Fibroblast of the conjunctiva (primary cell): ENCODE measurements at places on chromosomes 6 and 20.

- DNase-seq = no peak
These were observed 477.2 kb upstream of the SULF2 start for GRCh38 chr20:48262466-48262865.

GRCh38 chr6:163671791-163672190, 257.3 kb downstream of the QKI start:
- DNase-seq = no peak

GRCh38 chr6:155466539-155466938, 10.9 kb upstream of the NOX3 start:
- no peak for DNase-seq

DNA sequence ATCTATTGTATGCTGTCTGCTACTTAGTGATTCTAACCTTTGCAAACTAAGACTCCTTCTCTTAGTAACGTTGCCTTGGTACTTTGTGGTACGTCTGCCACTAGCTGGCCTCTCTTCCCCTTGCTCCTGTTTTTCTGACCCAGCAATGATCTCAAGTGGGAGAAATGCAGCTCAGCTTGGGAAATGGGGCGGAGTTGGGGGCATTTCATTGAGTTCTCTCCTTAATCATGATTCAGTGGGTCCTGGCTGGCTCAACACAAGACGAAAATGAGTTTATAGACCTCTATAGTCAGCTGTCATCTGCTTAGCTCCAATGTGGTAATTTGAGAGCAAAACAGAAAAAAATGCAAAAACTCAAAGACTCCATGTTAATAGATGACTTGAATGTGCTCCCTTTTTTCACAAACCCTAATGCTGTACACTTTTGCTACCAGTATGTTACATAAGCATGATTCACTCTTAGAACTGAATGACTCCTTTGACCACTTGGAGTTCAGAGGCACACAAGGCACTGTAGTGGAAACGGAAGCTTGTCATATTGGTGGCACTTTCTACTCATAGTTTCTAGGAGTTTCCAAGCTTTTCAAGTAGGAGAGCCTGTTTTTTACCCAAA, 55.3 kb upstream of the SOX4 start:
- DNase-seq = no peak

- DNase-seq = no peak
These were observed 368.9 kb downstream of the UTRN start for GRCh38 chr6:144653885-144654505.

GRCh38 chr6:133761706-133762105, 127.2 kb upstream of the TCF21 start:
- no peak for DNase-seq

DNA sequence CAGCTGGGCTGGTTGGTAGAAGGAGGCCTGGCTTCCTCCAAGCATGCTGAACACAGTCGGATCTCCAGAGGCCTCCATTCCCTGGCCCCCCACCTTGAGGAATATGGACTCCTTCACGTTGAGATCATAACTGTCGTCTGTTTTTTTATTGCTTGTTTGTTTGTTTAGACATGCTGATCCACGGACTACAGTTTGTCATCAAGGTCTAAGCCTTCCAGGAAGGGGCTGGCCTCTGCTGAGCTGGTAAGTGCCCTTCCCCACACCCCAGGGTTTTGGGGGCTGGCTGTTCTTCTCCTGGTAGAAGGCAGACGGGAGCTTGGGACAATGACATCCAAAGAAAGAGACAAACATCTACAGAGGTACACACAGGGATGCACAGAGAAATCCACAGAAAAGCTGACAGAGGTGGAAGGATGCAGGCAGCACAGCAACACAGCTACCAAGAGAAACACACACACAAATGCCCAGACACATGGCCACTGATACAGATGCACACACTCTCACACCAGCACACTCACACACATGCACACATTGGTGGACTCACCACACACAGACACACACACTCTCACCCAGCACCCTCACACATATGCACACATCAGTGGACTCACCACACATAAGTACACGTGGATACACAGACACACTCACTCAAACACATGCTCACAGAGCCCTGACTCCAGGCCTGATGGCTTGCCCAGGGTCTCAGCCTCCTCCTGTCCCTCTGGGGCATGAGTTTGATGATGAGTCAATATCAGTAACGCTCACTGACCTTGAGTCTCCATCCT, 6.7 kb downstream of the BPIFA1 start:
- DNase-seq = no peak

GRCh38 chr6:36487698-36488097, 44.9 kb downstream of the KCTD20 start:
- peak; percentile 2 for DNase-seq

- no peak for DNase-seq
These were observed 225.0 kb downstream of the ALDH8A1 start for GRCh38 chr6:134724771-134725340.

- no peak for DNase-seq
These were observed 67.2 kb upstream of the PTGIS start for GRCh38 chr20:49635166-49635565.

- DNase-seq = no peak
These were observed 864 bp upstream of the PKIG start for GRCh38 chr20:44581515-44581914.
